ENCODE measurements at places on chromosomes 3 and 15.

DNA sequence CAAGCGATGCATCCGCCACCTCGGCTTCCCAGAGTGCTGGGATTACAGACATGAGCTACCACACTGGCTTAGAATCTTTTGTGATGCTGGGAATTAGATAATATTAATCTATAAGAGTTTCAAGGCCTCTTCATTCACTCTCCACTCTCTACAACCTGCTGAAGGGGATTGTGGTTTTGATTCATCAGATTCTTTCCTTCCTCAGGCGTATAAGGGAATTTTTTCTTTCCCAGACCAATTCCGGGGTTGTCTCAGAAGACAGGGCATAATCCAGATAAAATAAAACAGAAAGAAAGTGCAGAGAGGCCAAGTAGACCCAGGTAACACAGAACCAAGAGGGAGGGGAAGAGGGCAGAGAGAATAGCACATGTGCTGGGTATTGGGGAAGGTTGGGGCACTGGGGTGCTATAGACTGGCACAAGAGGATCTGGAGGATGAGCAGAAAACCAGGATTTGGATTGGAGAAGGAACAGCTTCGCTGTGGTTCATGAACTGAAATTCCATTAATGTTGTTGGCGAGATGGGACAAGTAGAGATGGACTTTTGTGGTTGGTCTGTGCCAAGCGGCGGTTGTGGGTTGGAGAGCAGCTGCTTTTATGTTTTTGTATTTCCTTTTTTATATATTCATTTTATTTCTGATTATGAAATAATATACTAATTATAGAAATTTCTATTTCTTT lies 12.8 kb downstream of the ARL6IP5 start:
- no peak for DNase-seq

DNA sequence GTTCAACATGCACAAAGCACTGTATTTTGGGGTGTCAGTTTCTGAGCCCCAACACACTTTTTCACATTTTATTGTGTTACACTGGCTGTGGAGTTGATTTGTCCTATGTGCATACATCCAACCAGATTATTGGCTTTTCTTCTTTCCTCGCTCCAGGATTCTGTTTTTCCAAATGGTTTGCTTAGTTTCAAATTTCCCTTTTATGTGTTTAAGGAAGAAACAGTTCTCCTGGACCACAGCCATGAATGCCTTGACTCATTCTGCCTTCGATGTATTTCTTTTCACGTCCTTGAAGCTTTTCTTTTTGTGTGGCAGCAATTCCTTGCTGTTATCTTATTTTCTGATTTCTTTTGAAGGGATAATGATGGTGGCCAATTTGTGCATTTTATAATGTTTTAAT lies 53.8 kb downstream of the CACNA2D3 start:
- no peak for DNase-seq

GRCh38 chr15:70014860-70015490 lies 82.7 kb downstream of the TLE3 start:
- no peak for DNase-seq

- DNase-seq = no peak
Observed at GRCh38 chr3:20646425-20646824, 460.4 kb upstream of the SGO1 start.

DNA sequence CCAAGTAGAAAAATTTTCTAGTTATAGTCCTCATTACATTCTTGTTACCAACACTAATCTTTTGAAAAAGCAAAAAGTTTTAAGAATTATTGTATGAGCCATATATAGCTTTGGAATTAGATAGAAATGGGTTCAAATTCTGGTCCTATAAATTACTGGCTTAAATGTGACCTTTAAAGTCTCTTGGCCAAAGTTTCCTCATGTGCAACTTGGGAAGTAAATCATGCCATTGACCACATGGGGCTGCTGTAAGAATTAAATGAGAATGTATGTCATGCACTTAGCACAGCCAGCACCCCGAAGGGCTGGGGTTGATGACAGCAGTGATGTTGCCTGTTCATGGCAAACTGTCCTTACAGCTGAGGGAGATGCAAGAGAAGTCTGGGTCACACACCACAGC lies 108.3 kb downstream of the TOP2B start:
- DNase-seq = no peak

DNA sequence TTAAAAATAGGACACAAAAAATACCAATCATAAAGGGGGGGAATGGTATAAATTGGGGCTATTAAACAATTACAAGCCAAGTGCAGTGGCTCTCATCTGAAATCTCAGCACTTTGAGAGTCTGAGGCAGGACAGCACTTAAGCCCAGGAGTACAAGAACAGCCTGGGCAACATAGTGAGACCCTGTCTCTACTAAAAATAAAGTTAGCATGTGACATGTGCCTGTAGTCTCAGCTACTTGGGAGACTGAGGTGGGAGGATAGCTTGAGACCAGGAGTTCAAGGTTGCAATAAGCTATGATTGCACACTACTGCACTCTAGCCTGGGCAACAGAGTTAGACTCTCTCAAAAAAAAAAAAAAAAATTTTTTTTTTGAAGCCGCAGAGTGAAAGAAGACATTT lies 23.8 kb upstream of the GABPB1 start:
- DNase-seq = no peak

DNA sequence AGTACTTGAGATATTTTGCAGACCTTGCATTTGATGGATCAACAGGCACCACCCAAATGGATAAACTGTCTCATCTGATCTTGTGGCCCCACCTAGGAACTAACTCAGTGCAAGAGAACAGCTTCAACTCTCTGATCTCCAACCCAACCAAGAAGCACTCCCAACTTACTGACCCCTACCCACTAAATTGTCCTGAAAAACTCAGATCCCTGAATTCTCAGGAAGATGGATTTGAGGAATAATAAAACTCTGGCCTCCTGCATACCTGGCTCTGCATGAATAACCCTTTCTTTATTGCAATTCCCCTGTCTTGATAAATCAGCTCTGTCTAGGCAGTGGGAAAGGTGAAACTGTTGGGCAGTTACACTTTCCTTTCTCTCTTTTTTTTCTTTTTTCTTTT lies 247.9 kb downstream of the ZPLD1 start:
- no peak for DNase-seq

- no peak for DNase-seq
Observed at GRCh38 chr15:29838352-29839010, 16.2 kb upstream of the TJP1 start.

DNA sequence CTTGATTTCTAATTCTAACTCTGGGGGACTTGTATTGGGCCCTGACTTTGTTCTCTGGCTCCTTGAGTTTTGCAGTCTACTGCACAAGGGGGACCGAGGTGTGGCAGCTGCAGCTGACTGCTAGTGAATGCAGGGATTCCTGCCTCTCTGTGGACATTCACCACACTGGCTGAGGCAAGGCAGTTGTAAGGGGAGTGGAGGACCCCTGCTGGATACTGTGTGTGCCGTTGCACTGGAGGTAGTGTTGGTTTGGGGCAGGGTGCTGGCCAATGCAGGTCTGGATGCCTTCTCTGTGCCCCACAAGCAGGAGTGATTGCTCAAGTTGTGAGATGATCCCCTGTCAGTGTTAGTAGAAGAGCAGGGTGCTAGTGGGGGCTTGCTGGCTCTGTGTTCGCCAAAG lies 626.1 kb downstream of the SQOR start:
- no peak for DNase-seq

DNA sequence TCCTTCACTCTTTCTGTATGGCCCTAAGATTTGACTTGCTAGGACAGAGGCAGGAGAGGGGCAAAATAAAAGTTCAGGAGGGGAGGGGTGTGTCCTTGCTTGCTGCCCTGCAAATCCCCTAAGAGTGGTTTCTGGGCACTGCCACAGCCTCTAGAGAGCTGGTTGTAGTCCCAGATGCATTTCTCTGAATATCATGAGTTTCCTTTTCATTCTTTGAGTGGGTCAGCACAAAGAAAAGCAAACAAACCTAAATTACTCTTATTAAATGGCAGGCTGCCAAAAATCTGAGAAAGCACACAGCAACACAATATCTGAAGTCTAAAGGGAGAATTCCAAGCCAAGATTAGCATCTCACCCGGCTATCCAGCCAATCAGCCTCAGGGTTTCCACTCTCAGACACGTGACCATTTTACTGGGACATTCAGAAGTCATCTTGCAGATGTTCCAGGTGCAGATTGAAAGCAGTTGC lies 919.3 kb downstream of the TUSC7 start:
- DNase-seq = no peak

DNA sequence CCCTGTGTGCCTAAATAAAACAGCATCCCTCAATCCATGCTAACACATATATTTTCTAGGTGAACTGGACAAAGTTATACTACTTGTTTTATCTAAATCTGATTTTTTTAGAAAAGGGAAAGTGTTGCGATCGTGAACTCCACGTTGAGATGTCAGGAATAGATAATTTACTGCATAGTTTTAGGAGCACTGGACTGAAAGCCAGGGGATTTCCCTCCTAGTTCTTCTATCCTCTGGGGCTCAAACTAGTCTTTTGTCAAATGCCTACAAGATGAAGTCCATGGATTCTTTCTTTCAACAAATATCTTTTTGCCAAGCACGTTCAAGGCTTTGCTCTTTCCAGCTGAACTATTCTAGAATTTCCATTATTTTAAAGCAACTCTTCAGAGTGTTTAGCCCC lies 617 bp upstream of the HPS3 start:
- no peak for DNase-seq

GRCh38 chr15:40325188-40325587 lies 1.7 kb downstream of the INAFM2 start:
- DNase-seq = no peak

GRCh38 chr3:49498648-49499047 lies 28.6 kb downstream of the DAG1 start:
- DNase-seq = no peak

GRCh38 chr3:194687638-194688199 lies 2.0 kb downstream of the FAM43A start:
- DNase-seq = peak; percentile 56

- no peak for DNase-seq
Observed at GRCh38 chr15:29668120-29668602, 154.1 kb downstream of the TJP1 start.

DNA sequence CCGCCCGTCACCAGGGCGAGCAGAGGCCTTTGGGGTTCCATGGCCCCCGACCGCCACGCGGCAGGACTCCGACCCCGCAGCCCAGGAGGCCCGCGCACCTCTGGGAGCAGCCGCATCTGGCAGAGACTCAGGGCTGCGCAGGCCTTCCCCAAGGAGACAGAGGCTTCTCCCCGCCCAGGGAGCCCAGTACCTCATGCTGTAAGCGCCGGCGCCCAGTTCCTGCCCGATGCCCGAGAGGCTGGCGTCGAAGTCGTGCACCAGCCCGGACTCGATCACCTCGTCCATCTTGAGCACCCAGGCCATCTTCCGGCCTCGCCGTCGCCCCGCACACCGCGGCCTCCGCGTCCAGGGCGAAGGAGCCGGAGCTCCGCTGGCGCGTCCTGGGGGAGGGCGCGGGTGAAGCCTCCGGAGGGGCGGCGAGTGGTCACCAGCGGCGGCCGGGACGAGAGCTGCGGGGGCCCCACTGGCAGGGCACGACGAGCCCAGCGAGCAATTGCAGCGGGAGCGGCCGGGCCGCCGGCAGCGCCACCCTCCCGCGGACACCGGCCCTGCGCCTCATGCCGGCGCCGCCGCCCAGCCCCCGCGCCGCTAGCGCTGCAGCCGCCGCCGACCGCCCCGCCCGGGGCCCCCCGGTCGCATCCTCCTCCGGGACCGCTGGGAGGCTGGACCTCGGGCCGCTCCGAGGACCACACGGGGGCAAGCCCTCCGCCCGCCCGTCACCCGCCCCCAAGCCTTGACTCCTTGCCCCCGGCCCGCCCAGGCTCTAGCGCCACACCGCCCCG lies 468 bp downstream of the UBP1 start:
- peak; percentile 26 for DNase-seq

GRCh38 chr3:149717391-149718056 lies 34.8 kb downstream of the COMMD2 start:
- no peak for DNase-seq

DNA sequence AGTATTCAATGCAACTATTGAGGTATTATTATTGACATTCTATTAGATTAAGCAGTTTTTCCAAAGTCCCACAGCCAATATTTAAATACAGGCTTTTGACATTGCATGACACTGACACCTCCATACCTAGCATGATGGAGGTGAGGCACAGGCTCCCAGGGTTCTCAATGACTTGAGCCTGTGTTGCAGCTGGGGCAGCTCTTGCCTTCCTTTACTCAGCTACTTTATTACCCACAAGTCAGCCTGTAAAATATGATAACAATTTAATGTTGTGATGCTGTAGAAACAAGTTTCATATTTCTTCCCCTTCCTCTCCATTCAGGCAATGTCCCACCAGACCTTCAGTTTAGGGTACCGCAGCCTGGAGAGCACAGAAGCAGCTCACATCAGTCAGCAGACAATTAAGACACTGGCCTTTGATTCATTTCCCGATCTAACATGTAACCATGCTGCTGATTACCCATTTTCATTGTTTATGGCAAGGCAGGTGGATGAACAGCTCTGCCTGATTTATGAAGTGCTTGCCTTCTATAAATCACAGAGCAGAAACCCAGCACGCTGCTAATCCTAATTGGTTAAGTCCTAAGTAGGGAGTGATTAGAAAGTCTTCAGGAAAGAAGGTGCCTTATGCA lies 826.1 kb downstream of the AGBL1 start:
- no peak for DNase-seq

- DNase-seq = no peak
Observed at GRCh38 chr3:173660645-173661299, 263.2 kb downstream of the NLGN1 start.

DNA sequence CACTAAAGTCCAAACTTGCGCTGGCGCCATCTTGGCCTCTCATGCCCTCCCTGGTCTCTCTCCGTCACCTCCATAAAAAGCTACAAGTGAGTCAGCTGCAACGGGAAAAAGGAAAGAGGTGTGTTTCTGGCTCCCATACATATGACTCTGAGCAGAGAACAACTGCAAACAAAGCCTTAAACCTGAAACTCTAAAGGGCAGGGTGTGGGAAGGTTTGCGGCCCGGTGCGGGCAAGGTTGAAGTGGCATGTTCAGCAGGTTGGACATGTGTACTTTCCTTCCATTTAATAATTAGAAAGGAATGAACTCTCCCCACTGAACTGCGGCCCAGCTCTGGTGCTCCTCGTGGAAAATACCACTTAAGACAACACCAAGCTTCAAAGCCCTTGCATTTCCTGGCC lies 59.0 kb upstream of the PPARG start:
- no peak for DNase-seq

GRCh38 chr3:3907023-3907422 lies 107.8 kb downstream of the LRRN1 start:
- no peak for DNase-seq

DNA sequence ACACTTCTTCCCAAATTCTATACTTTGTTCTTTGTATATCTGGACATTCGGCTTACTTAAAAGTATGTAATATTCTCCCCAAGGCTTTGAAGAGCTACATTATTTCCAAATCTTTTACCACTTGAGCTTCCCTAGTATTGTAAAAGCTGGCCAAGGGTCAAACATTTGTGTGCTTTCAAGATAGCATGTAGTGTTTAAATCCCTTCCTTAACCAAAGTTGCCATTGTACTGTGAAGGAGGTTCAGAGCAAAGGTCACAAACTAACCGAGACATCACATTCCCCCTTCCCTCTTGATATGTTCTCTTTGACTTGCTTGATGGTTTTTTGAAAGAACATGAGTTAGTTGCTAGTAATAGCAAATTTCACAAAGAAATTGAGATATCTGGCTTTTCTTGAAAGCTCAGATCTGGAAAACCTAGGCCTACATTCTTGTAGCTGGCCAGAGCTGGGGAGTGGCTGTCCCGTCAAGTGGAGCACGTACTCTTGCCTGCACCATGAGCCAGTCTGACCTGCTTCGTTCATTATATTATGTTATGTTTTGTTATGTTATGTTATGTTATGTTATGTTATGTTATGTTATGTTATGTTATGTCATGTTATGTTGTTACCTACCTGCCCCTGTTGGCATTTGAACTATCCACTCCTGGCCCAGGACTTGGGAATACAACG lies 60.2 kb downstream of the FILIP1L start:
- no peak for DNase-seq

All from T-helper 22 cell (primary cell).